D721Med (cell line): ENCODE measurements at places on chromosomes 12 and 14.

DNA sequence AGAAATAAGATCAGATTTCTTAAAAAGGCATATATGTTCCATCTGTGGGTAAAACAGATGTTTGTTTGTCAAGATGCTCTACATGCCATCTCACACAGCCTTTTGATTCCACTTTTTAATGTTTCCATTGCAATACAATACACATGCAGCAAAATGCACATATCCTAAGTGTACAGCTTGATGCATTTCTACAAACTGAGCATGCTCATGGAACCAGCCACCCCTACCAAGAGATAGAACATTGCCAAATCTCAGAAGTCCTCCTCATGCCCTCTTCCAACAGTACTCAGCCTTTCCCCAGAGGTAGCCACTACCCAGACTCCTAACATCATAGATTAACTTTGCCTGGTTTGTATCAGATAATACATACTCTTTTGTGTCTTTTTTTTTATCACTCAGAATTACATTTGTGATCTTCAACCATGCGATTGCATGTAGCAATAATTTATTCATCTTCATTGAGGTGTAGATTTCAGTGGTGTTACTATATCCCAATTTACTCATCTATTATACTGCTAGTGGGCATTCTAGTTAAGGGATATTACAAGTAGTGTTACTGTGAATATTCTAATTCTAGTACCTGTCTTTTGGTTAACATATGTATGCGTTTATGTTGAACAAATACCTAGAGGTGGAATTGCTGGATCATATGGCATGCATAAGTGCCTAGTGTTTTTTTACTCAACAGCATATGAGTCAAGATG is 3.3 kb downstream of the GPR65 start:
- no peak for DNase-seq

GRCh38 chr12:11780521-11781101 is 131.1 kb downstream of the ETV6 start:
- DNase-seq, result no peak

DNA sequence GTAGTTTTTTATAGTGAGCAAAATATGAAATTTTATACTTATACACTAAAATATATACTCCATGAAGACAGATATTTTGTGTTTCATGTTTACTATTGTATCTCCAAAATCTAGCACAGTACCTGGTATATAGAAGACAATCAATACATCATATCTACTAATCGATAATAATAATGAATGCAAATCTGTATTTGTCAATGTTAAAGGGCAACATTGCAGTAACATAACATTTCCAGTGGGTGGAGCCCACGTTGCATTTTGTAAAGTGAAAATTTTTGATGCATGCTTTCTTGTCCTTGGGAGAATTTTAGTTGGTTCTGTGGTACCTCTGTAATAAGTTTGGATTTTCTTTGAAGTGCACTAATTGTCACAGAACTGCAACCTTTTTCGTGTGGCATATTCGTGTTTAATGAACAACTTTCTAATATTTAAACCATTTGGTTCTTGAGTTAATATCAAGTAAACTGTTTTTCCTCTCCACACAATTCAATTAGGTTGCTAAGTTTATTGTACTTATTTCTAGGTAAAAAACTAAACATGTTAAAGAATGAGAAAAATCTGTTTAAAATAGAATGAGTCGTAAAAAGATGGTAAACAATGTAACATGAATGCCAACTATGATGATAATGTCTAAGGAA is 47.4 kb downstream of the AVPR1A start:
- no peak for DNase-seq

- DNase-seq, result no peak
Observed at GRCh38 chr12:46670636-46671035, 155.2 kb downstream of the SLC38A4 start.

- DNase-seq, result peak; percentile 77
Observed at GRCh38 chr14:64726585-64726890, 22.3 kb downstream of the PLEKHG3 start.

GRCh38 chr14:22606380-22606779 is 8.3 kb downstream of the ABHD4 start:
- DNase-seq, result no peak

- peak; percentile 38 for DNase-seq
Observed at GRCh38 chr14:91835920-91836843, 31.2 kb downstream of the TC2N start.

GRCh38 chr12:16344269-16344668 is 3.2 kb upstream of the MGST1 start:
- no peak for DNase-seq

- no peak for DNase-seq
Observed at GRCh38 chr12:58009405-58010195, 68.2 kb downstream of the ATP23 start.
